SW480 (cell line): ENCODE measurements at places on chromosomes 7 and 10.

DNA sequence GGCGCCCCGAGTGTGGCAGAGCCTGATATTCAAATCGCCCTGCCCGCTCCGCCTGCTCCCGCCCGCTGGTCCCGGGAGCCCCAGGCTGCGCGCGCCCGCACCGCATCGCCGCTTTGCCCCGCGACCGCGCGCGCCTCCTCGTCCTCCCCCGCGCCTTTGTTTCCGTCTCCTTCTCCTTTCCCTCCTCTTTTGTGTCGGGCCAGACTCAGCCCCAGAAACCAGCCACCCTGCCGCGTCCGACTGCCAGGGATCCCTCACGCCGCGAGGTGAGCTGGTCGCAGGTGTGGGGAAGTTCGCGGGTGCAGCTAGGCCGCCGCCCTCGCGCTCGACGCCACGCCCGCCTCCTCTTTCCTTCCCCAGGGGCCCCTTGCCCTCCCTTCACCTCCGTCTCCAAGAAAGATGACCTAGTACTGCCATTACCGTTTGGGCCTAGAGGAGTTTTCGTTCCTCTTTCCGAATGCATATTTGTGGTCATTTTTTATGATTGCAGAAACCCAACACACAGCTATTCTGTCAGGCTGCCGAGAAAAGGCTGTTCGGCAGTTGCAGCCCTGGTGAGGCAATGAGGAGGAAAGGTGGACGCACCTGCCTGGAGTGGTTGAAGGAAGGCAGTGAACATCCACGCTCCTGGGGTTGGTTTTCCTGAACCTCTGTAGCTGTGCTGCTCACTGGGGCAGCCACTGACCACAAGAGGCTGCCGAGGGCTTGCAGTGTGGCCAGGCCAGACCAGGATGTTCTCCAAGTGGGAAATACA, 107.3 kb downstream of the SNX10 start:
- DNase-seq: peak; percentile 89

GRCh38 chr7:80924090-80924489, 5.2 kb upstream of the SEMA3C start:
- no peak for DNase-seq

- no peak for DNase-seq
Observed at GRCh38 chr10:88028072-88028471, 164.6 kb downstream of the PTEN start.

DNA sequence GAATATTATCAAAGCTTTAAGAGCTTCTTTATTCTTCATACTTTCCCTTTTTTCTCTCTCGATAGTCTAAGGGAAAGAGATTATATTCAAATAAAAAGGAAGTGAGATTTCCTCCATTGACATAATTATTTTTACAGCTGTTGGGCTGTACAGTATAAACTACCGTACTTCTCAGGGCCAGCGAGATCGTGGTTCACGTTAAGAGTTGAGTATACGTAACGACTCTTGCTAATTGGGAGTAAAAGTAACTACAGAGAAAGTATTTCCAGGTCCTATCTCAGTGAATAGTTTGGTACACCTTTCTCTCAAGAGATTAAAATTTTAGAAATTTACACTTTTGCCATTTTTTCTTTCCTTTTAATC, 57.8 kb downstream of the INPP5F start:
- DNase-seq: no peak

DNA sequence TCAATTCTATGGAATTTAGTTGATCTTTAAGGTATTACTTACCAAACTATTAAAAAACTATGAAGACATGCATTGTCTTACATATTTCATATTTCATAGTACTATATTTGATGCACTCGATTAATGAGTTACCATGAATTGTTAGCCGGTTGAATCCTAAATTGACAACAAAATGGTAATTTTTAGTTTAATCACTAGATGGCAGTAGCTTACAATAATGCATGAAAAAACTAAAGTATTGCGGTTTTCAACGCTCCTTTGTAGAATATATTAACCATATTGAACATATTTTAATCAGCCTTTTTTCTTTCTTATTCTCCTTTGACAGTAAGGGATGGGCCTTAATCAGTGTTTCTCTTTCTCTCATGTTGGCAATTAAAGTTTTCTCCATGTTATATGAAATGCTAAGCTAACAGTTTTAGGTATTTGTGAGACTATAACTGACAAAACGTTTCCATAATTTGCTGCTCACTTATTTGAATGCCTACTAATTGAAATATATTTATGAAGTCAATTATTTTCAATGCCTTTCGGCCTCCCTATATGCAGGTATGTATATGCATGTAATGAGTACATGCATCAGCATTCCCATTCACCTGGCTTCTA, 48.5 kb upstream of the ARL4A start:
- peak; percentile 80 for DNase-seq

DNA sequence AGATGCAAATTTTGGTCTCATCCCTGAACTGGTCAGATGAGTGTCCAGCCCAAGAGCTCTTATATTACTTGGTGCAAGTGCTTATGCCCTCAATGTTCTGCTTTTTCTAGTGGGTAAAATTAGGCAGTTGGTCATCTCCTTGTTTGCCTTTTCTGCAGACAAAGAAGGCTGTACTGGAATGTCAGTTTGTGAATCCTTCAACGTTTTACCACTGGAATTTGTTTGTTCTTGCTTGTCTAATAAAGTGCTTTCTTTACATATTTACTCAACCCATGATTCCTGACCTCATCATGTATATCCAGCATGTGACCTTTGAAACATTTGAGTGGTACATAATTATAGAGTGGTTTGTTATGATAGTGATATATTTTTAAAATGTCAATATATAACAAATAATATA, 232.2 kb upstream of the TEX47 start:
- DNase-seq: peak; percentile 16

DNA sequence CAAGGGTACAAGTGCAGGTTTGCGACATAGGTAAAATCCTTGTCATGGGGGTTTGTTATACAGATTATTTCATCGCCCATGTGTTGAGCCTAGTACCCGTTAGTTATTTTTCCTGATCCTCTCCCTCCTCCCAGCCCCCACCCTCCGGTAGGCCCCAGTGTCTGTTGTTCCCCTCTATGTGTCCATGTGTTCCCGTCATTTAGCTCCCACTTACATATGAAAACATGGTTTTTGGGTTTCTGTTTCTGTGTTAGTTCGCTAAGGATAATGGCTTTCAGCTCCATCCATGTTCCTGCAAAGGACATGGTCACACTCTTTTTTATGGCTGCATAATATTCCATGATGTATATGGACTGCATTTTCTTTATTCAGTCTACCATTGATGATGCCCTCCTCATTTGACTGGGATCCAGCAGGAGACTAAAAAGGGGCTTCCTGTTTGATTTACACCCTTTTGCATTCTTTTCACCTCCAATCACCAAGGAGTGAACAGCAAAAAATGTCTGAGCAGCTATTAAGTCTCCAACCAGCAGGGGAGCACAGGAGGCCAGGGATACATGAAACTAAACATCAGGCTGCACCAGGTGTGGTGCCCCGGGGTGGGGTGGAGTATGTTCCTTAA, 188.2 kb downstream of the SKIDA1 start:
- no peak for DNase-seq

DNA sequence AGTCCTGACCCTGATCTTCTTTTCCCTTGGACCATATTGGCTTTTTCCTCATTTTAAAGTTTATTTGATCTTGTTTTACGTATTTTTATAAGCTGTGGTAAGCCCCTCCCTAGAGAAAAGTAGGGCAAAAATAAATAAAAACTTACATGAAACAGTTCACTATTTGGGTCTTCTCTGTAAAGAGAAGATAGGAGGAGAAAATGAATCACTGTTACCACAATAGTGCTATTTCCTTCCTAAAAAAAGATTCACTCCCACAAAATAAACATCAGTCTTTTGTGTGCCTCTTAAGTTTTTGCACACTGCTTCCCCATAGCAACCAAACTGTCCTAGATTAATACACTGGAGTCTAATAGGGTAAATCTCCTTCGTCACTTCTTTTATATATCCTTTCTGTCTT, 1.4 kb upstream of the SVIL start:
- DNase-seq: peak; percentile 21

DNA sequence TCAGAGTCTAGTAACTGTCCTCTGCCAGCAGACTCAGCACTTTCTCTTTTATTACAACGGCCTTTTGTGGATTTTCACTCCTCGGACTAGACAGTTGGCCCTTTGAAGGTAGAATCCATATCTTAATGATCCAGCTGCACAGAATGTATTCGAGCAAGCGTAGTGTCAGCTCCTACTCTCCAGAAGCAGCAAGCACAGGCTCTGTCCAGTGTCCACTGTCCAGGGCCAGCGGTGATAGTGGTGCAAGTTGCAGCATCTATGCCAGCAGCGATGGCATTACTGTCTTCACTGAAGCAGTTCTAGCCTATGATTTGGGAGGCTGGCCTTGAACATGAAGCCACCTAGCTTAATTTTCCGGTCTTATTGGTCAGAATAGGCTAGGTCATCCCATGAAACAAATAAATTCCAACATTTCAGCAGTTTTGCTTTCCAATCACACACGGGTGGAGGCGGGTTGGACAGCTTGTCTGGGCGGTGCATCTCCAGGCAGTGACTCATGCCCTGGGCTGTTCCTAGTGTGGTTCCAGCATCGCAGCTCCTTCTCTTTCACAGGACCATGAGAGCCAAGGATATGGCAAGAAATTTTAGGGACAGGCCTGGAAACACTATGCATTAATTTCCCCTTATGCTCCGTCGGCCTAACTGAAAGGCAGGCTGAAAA, 108.6 kb upstream of the KCNMA1 start:
- no peak for DNase-seq

- DNase-seq: no peak
Observed at GRCh38 chr7:26714006-26714405, 150.4 kb downstream of the SKAP2 start.

DNA sequence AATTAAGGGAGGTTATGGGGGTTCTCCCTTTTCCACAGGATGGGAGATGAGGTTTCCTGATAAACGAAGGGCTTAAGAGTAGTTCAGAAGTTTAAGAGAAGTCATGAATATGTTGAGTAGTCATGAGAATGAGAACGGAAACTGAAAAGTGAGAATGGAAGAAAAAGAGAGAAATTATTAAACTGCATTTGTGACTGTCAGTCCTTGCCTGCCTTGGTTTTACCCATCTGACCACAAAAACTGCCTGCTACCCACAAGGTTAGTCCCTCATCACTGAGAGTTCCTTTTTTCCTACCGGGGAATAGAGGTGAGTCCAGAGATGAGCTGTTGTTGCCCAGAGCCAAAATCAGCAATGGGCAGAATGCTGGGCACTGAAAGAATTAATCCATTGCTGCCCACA, 174.1 kb upstream of the BET1 start:
- DNase-seq: no peak

- peak; percentile 25 for DNase-seq
Observed at GRCh38 chr10:121244818-121245217, 353.4 kb downstream of the FGFR2 start.

GRCh38 chr7:155313096-155313495, 15.4 kb downstream of the INSIG1 start:
- no peak for DNase-seq

DNA sequence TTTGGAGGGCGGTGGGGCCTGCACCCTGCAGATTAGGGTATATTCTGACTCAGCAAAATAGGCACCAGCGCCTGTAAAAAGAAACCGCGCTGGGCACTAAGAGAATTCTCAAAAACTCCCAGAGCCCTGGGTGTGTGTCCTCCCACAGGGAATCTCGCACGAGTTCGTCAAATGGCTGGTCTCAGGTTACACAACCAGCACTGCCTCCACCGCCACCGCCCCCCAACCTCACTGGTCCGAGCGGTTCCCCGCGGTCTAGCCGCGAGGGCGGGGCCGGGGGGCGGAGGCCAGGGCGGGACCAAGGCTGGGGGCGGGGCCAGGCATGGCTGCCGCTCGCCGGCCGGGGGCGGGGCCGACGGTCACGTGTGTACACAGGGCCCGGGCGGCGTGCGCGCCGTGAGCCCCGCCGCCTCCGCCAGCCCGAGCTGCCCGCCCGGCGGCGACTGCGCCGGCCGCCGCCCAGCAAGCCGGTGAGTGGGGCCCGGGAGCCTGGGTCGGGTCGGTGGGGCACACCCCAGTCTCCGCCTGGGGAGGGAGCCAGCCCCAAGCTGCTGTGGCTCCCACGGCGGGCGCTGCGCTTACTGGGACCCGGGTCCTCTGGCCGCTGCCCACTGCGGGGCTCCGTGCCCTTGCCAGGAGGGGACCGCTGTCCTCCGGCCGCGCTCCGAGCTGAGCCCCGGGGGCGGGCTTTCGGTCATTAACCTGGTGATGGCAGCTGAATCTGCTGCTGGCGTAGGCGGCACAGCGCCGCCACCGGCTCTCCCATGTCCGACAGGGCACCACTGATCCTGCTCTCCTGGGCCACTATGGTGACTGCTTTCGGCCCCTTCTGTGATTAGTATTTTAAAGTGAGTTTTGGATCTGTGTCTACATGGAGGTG, at the start of gene GPR146:
TSS of gene GPR146 (plus strand) at position 358 of the 880 bp plus-strand sequence. CDS start 12,970 bp downstream, outside the sequence.
- DNase-seq: peak; percentile 98

DNA sequence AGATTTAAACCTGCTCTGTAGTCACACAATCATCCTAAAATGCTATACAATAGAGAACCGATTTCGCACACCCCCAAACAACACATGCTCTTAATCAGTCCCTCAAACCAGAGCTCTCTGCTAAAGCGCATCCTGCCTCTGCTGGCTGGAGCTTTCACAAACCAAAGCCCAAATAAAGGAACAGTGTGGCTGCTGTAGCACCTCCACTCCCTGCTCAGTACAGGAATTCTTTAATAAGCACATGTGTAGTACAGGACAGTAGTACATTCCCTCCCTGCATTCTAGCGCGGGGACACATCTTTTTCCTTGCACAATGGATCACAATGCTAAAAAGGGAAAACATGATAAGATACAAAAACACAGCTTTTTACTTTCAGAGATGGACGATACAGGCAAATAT, 684.6 kb downstream of the MAGI2 start:
- peak; percentile 25 for DNase-seq

DNA sequence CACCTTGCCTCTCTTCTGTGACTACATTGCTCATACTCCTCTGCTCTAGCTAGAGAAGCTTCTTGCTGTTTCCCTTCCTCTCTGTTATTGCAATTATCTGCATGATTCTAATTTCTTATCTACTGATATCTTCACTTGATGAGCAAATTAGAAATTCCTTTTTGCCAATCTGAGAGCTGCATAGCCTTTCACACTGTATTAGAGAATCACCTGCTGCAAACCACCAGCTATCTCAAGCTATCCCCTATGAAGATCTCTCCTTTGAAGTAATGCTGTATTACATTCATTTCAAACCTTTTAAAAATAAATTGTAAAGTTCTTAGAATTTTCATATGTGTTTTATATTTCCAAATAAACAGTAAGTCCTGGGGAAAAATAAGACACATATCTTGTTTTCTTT, 89.0 kb upstream of the ZNF804B start:
- DNase-seq: no peak

GRCh38 chr7:77558284-77558967, 21.3 kb downstream of the PTPN12 start:
- DNase-seq: no peak

DNA sequence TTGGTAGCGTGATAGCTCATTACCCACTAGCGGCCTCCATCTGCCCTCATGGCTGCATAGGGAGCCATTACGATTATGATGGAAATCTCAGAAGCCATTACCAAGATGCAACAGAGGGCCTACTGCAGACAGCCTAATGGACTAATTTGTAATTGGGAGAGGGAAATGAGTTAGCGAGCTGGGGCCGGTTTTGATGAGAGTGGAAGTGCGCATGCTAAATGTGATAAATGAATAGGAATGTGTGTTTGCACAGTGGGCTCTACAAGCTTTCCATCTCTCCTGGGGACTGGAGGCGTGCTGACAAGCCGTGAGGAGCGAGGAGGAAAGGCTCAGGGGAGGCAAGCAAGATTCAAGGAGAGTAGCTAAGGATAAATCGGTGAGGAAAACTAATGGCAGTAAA, 644.5 kb upstream of the GALNT17 start:
- no peak for DNase-seq
